Neural progenitor cell (in vitro differentiated cells): ENCODE measurements at places on chromosomes 3 and 15. TPM values are rescaled to one million over a fixed set of nuclear protein-coding genes. Genes with fewer than 3 reads are reported as not detected.

GRIP2 gene
- total RNA-seq: 0.25 TPM in 1 of 2 replicates, not detected in the other

SEMA6D gene
- 12.5 and 23.5 TPM in 2 replicates for total RNA-seq

SYNPR gene
- 0.30 and 0.59 TPM in 2 replicates for total RNA-seq

- H3K27ac ChIP-seq: no peak overlapping the region
- H3K36me3 ChIP-seq: no peaks in the 10 kb centered on the region
- no peaks in the 10 kb centered on the region for H3K27me3 ChIP-seq
- no peak for DNase-seq
- no peak overlapping the region for H3K4me3 ChIP-seq
Observed at GRCh38 chr3:64909011-64909410, 221.2 kb upstream of the ADAMTS9 start.

GRCh38 chr15:56758770-56759449 is 25.6 kb upstream of the ZNF280D start:
- H3K27me3 ChIP-seq: no peaks in the 10 kb centered on the region
- H3K27ac ChIP-seq: no peak overlapping the region
- H3K36me3 ChIP-seq: no peaks in the 10 kb centered on the region
- no peaks in the 10 kb centered on the region for H3K4me1 ChIP-seq
- H3K4me3 ChIP-seq: no peak overlapping the region
- DNase-seq: no peak

DNA sequence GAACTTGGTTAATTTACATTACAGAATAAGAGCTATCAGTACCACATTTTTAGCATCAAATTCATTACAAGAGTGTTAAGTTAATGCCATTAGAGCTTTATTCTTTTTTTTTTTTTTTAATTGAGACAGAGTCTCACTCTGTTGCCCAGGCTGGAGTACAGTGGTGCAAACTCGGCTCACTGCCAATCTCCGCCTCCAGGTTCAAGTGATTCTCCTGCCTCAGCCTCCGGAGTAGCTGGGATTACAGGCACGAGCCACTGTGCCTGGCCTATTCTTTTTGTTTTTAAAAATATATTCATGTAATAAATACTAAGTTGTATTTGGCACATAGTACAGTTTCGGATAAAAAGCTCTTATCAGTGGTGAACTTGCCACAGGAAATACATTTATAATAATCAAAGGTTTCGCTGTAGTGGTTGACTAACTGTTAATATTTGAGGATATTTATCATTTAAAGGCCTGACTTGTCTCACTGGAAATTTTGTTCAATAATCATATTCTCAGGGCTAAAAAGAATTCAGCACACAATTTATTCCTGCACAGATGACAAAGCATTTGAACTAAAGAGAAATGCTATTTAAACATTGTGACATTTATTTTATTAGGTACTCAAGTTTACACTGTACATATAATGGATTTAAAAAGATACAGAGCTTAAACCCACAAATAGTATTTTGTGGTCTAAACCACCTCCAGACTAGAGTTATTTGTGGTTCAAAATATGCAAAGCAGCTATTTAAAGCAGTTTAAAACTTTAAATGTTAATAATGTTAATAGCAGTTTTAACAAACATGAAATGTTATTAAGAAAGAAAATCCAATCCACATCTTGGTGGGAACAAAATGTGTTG is 6.1 kb upstream of the LEKR1 start:
- no peak for DNase-seq
- no peaks in the 10 kb centered on the region for H3K36me3 ChIP-seq
- H3K4me1 ChIP-seq: no peaks in the 10 kb centered on the region
- peaks cover 47% of the 10 kb centered on the region for H3K27me3 ChIP-seq

DNA sequence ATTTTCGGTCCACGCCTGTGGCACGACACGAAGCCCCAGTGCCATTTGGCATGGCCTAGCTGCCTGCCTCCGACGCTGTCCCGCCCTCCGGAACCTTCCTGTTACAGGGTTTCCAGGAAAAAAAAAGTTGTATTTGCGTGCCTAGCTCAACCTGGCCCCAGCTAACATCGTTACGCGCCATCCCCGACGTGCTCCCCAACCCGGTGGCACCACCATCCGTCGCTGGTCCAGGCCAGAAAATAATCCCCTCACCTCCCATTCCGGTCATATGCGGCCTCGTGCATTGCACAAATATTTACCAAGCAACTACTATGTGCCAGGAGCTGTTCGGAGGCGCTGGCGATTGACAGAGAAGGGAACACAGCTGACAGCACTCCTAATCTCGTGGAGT is 1.4 kb upstream of the CYP1A1 start:
- H3K4me3 ChIP-seq: peak overlapping the region; percentile 63
- no peak for DNase-seq
- H3K4me1 ChIP-seq: no peaks in the 10 kb centered on the region

DNA sequence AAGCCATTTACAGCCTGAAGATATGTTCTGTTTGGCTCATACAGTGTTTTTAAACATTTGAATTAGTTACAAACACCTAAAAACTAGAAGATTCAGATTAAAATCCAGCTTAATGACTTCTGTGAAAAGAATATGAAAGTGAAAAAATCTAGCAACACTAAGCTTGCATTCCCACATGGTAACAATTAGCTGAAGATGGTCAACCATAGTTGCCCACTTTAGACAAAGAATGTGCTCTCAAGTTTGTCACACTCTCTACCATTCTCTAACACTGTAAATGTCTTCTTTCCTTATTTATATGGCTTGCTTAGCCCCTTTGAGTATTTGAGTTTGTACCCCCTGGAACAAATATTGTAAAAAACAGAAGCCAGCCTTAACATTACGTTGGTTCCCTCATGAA is 32.7 kb downstream of the HDGFL3 start:
- no peak overlapping the region for H3K27ac ChIP-seq
- H3K27me3 ChIP-seq: no peaks in the 10 kb centered on the region
- H3K4me3 ChIP-seq: no peak overlapping the region
- DNase-seq: no peak
- peaks cover 4% of the 10 kb centered on the region for H3K36me3 ChIP-seq

DNA sequence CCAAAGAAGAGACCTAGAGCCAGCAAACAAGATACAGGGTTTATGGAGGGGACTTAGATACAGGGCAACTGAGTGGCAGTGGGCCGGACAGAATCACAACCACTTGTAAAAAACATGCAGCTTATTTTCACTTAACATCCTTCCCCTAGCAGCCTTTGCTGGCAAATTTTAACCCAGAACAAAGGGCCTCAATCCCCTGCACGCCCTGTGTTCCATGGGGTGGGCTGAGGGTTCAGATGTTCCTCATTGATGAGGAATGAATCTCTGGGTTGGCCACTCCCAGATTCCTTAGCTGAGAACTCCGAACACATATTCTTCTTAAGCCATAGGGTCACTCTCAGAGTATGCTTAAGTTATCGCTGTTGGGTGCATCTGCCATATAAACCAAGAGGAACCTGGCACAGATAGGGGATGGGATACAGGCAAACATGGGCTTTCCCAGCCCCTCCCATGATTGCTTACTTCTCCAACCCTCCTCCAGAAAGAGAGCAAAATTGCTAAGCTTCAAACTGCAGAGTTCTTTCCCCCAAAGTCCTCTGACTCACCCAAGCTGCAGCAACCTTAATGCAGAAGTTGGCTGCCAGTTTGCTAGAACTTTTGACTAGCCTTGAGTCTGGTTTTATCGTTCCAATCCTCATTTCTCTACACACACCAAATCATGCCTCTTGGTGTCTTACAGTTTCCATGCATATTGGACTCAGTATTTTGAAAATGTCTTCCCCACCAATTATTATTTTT is 146.9 kb downstream of the CD47 start:
- no peak for DNase-seq
- H3K27ac ChIP-seq: no peak overlapping the region
- H3K4me3 ChIP-seq: no peak overlapping the region
- H3K4me1 ChIP-seq: peaks cover 8% of the 10 kb centered on the region
- H3K27me3 ChIP-seq: no peaks in the 10 kb centered on the region

- no peak for DNase-seq
- peaks cover 7% of the 10 kb centered on the region for H3K4me1 ChIP-seq
Observed at GRCh38 chr3:116112696-116113095, 332.6 kb downstream of the LSAMP start.

DNA sequence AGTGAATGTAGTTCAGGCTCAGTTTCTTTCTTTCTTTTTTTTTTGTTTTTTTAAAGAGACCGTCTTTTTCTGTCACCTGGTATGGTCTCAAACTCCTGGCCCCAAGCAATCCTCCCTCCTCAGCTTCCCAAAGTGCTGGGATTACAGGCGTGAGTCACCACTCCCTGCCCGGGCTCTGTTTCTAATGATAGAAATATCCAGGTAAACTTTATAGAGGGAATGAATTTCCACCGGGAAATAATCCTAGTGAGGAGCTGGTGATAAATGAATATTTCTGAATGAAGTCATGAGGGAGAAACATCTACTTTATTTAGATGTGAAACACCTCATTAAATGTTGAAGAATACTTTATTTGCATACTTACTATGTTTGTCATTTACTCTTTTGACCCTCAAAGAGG is 7.2 kb downstream of the RNF13 start:
- H3K4me1 ChIP-seq: peaks cover 1% of the 10 kb centered on the region
- H3K27ac ChIP-seq: no peak overlapping the region
- peaks cover 4% of the 10 kb centered on the region for H3K36me3 ChIP-seq
- no peaks in the 10 kb centered on the region for H3K27me3 ChIP-seq
- no peak for DNase-seq

GRCh38 chr3:191306428-191306827 is 22.8 kb upstream of the CCDC50 start:
- no peaks in the 10 kb centered on the region for H3K4me1 ChIP-seq
- no peaks in the 10 kb centered on the region for H3K27me3 ChIP-seq
- no peaks in the 10 kb centered on the region for H3K36me3 ChIP-seq
- H3K4me3 ChIP-seq: no peak overlapping the region
- H3K27ac ChIP-seq: no peak overlapping the region

- no peaks in the 10 kb centered on the region for H3K4me1 ChIP-seq
- H3K27me3 ChIP-seq: no peaks in the 10 kb centered on the region
- DNase-seq: no peak
- H3K27ac ChIP-seq: no peak overlapping the region
- H3K4me3 ChIP-seq: no peak overlapping the region
Observed at GRCh38 chr3:192957441-192958021, 39.9 kb upstream of the MB21D2 start.

- peaks cover 20% of the 10 kb centered on the region for H3K4me1 ChIP-seq
- no peaks in the 10 kb centered on the region for H3K36me3 ChIP-seq
- peak; percentile 10 for DNase-seq
- H3K27ac ChIP-seq: peak overlapping the region; percentile 6
Observed at GRCh38 chr3:42175386-42176240, 84.5 kb downstream of the TRAK1 start.

GRCh38 chr3:71432044-71432975 is 151.2 kb downstream of the FOXP1 start:
- no peaks in the 10 kb centered on the region for H3K27me3 ChIP-seq
- H3K4me1 ChIP-seq: peaks cover 19% of the 10 kb centered on the region
- H3K27ac ChIP-seq: no peak overlapping the region

- H3K4me3 ChIP-seq: no peak overlapping the region
- no peak overlapping the region for H3K27ac ChIP-seq
- no peaks in the 10 kb centered on the region for H3K36me3 ChIP-seq
- no peaks in the 10 kb centered on the region for H3K27me3 ChIP-seq
- DNase-seq: no peak
Observed at GRCh38 chr3:142282503-142282902, 57.1 kb upstream of the GK5 start.
